Type B pancreatic cell (in vitro differentiated cells): ENCODE measurements at places on chromosomes 3 and 15. TPM values are rescaled to one million over a fixed set of nuclear protein-coding genes. Genes with fewer than 3 reads are reported as not detected.

LEKR1 gene
- 1.6 and 4.2 TPM in 2 replicates for total RNA-seq

RASGRF1 gene
- total RNA-seq, result 0.41 and 1.5 TPM in 2 replicates

EPHA3 gene
- total RNA-seq, result 1.8 and 30.3 TPM in 2 replicates

COL6A6 gene
- total RNA-seq, result 1.1 and 6.3 TPM in 2 replicates

ARHGAP11A gene
- total RNA-seq, result 21.7 and 52.6 TPM in 2 replicates

PCSK6 gene
- 5.4 and 6.5 TPM in 2 replicates for total RNA-seq

APBA2 gene
- total RNA-seq, result 8.5 and 33.3 TPM in 2 replicates

GLDN gene
- 0.52 and 0.68 TPM in 2 replicates for total RNA-seq

TMC3 gene
- total RNA-seq, result 0.07 and 0.10 TPM in 2 replicates

KBTBD13 gene
- total RNA-seq, result not detected in 2 replicates

LHFPL4 gene
- total RNA-seq, result 1.7 and 3.5 TPM in 2 replicates

CCDC13 gene
- total RNA-seq, result 0.71 and 2.4 TPM in 2 replicates

TERC gene
- total RNA-seq, result 2.3 and 11.7 TPM in 2 replicates

ANAPC13 gene
- total RNA-seq, result 47.8 and 57.0 TPM in 2 replicates

GATA2 gene
- total RNA-seq, result 14.1 and 23.9 TPM in 2 replicates

DBR1 gene
- 18.2 and 21.2 TPM in 2 replicates for total RNA-seq

CFAP100 gene
- 4.3 TPM in 1 of 2 replicates, not detected in the other for total RNA-seq

PLA2G4F gene
- total RNA-seq, result 1.1 and 3.2 TPM in 2 replicates

RSL24D1 gene
- total RNA-seq, result 65.8 and 68.3 TPM in 2 replicates

IL17RE gene
- 13.6 and 24.3 TPM in 2 replicates for total RNA-seq

GOLGA8G gene
- total RNA-seq, result not detected in 2 replicates

CGNL1 gene
- total RNA-seq, result 11.8 and 16.9 TPM in 2 replicates

AMIGO3 gene
- total RNA-seq, result 0.36 TPM in 1 of 2 replicates, not detected in the other

CCK gene
- total RNA-seq, result 1.3 and 17.7 TPM in 2 replicates

ZNF619 gene
- total RNA-seq, result 7.3 and 7.9 TPM in 2 replicates

DUOXA2 gene
- total RNA-seq, result 0.17 and 0.52 TPM in 2 replicates
